ENCODE measurements at places on chromosomes 16 and 17.

GRCh38 chr16:30997725-30998711 lies 12.4 kb downstream of the STX1B start:
- DNase-seq, result no peak

GRCh38 chr16:59210955-59211541 lies 476.9 kb upstream of the GOT2 start:
- DNase-seq, result no peak

- peak; percentile 59 for DNase-seq
Observed at GRCh38 chr17:38320482-38320881, 23.3 kb downstream of the GPR179 start.

DNA sequence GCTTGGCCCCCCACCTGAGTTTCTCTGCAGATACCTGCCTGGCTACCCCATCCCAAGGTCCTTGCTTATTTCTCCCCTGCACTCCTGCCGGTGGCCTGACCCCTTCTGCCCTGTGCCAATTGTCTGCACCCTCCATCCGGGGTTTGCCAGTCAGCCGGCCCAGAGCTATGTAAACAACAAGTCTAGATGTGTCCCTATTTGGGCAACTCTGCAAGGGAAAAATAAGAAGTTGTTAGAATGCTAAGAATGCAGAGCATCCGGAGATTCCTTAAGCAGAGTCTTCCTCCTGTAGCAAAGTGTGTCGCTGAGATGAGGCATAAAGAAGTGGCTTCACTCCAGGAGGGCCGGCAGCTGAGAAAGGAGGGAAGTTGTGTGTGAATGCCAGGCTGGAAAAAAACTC lies 46.6 kb downstream of the RGS9 start:
- no peak for DNase-seq

GRCh38 chr17:45748731-45749310 lies 35.3 kb upstream of the CRHR1 start:
- no peak for DNase-seq

GRCh38 chr16:74034200-74034599 lies 262.4 kb upstream of the PSMD7 start:
- no peak for DNase-seq

- DNase-seq, result no peak
Observed at GRCh38 chr16:15398618-15399316, 3.2 kb downstream of the MPV17L start.

DNA sequence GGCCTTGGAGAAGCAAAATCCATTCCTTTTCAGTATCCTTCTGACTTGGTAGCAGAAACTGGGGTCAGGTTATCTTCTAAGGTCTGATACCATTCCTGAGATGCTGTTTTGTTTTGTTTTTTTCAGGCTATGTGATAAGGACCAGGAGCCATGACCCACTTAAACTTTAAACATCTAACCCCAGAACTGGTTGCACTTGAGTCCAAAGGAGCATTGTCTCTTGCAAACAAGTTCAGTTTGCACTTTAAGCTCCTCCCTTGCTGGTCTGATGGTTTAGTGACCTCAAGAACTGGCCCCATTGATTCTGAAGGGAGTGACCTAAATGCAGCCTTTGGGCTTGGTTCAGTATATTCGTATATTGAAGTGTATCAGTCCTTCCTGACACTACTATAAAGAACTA lies 75.2 kb downstream of the ERCC4 start:
- no peak for DNase-seq

DNA sequence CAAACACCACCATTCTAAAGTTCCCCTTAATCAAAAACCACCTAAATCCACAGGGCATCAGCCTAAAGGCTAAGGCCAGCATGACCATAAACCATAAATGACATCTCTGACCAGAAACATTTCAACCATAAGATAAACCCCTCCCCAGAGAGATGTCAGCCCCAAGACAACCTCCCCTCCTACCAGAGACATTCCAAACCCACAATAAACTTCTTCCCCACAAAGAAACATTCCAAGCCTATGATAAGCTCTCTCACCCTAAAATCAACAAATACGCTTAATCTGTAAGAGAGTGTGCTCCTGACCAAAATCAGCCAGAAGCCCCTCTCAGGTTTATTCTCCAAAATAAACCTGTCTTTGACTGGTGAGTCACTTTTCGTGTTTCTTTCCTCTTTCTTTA lies 54.8 kb downstream of the SLFN5 start:
- no peak for DNase-seq

GRCh38 chr16:53743149-53743566 lies 39.2 kb downstream of the FTO start:
- no peak for DNase-seq

Measured in epithelial cell of prostate (primary cell).